ENCODE measurements at places on chromosomes 5 and 9.

DNA sequence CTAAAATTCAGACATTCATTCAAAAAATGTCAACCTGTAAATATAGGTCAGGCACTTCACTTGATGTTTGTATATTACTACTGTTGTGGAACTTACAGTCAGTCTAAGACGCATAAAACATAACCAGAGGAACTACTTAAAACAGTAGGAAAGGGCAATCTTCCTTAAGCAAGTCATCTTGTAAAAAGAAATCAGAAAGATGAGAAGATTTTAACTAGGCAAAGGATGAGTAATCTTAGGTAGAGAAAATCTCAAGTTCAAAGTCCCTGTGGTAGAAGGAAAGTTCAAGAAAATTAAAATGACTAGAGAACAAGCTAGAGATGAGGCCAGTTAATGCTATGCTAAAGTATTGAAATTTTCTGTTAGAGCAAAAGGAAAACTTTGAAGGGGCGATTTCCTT, 152.4 kb downstream of the RAPGEF6 start:
- DNase-seq, result no peak

GRCh38 chr9:136771907-136772415, 7.6 kb upstream of the LCN15 start:
- no peak for DNase-seq

- no peak for DNase-seq
Observed at GRCh38 chr5:93611976-93612854, 29.2 kb downstream of the NR2F1 start.

GRCh38 chr9:93965830-93966577, 10.8 kb upstream of the BARX1 start:
- DNase-seq, result no peak

- no peak for DNase-seq
Observed at GRCh38 chr5:167936022-167936421, 355.4 kb upstream of the WWC1 start.

DNA sequence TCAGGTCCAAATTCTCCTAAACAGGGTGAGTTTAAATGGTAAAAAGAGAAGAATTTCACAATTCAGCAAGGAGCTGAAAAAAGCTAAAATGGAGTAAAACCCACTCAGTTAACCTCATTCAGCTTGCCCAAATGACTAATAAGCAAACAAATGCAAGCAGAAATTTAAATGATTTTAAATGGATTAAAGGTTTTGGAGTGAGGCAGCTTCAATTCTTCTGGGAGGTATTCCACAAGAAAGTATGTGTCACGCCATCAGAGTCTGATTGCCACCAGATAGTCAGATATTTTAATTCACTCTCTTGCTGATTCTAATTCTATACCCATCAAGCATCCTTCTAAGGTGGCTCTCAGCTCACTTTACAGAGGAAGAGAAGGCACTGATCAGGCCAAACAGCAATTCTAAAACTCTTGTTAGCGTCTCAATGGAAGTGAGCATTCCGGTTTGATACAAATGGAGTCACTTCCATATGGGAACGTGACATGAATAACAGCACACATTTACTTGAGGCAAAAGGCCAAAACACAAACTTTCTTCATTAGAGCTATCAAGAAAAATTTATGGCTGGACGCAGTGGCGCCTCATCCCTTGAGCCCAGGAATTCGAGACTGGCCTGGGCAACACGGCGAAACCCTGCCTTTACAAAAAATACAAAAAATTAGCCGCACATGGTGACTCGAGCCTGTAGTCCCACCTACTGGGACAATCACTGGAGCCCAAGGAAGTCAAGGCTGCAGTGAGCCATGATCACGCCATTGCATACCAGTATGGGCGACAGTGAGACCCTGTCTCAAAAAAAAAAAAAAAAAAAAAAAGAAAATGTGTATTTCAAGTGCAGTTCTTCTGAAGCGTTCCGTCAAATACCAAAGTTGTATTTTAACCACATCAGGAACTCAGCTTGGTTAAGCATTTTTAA, 2.0 kb downstream of the CLK4 start:
- DNase-seq, result no peak

- no peak for DNase-seq
Observed at GRCh38 chr5:133669472-133669871, 57.1 kb upstream of the FSTL4 start.

- DNase-seq, result no peak
Observed at GRCh38 chr9:11016081-11016480, 403.3 kb upstream of the PTPRD start.

DNA sequence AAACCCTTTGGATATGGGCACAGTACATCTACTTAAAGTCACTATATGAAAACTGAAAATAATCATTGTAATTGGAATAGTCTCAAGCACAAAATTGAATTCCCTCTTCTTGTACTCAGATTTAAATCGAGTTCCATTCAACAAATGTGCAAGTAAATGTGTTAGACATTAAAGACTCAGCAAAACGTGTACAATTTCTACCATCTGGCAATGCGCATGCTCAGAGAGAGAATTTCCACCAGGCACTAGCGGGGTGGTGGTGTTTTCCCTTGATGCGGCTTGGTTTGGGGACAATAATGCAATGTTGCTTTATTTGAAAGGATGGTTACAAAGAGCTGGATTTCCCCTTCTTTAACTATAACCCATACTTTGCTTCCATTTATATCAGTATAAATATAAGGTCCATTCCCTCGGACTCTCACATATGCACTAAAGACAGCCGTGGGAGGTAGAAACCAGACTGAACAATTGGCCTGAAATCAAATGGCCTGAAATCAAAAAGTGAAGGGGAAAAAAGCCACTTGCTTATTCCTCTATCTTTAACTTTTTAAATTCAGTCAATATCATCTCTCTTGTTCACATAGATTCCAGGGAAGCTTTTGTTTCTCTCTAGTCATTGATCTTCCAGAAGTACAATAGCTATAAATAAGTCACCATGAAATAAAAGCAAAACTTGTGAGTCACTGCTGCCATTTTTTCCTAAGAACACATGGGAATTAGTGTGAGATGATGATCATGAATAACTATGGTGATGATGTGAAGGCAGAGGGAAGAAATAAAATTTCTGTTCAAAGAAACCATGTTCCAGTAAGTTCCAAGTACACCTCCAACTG, 59.2 kb downstream of the ADAMTS12 start:
- DNase-seq, result no peak

GRCh38 chr5:55701462-55702103, 10.5 kb downstream of the SLC38A9 start:
- no peak for DNase-seq

- no peak for DNase-seq
Observed at GRCh38 chr5:42422656-42423280, 471 bp upstream of the GHR start.

- no peak for DNase-seq
Observed at GRCh38 chr9:113990975-113991471, 87.1 kb downstream of the AMBP start.

DNA sequence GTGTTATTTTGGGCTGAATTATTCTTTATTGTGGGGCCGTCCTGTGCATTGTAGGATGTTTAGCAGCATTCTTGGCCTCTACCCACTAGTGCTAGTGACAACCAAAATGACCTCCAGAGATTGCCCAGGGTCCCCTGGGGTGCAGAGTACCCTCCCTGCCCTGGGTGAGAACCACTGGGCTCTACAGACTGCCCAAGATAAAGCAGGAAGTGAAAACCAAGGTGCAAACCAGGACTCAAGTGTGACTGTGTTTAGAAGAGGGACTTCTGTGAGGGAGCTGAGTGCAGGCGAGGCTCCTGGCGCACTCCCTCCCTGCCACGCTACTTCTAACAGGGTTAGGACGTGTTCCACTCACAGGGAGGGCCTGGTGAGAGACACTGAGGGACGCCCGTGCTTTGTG, 41.6 kb downstream of the USP20 start:
- DNase-seq, result no peak

DNA sequence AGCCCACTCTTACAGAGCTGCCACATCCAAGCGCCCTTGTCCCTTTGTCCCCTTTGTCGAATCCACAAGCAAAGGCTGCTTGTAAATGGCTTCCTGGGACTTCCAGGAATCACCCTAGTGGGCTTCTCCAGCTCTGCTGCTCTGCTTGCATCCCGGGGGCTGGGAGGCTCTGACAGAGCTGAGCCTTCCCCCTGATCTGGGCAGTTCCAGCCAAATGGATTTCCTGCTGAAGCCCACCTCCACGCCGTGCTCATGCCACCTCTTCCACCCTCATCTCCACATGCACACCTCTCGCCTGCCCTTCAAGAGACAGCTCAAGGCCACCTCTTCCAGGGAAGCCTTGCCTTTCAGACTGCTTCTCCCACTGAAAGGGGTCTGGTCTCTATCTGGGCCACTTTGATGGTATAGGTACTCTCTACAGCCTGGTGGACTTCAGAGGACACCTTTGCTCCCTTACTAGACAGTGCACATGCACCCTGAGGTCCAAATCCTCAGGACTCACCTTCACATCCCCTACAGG, 106.2 kb downstream of the LHFPL2 start:
- DNase-seq, result no peak

DNA sequence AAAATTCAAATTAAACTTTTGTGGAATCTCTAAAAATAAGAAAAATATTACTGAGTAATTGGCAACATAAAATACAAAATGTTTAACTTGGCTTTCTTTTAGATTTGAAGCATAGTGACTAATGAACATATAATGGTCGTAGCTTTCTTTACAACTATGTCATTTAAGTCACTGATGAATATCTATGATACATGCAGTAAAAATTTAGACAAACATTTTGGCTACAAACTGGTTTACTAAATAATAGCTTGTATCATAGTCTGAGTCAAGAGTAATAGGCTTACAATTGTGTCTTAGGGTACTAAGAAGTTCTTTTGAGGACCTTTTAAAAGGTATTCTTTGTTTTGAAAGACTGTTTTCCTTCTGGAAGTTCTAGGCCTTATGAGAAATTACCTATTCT, 2.0 kb upstream of the APC start:
- no peak for DNase-seq

DNA sequence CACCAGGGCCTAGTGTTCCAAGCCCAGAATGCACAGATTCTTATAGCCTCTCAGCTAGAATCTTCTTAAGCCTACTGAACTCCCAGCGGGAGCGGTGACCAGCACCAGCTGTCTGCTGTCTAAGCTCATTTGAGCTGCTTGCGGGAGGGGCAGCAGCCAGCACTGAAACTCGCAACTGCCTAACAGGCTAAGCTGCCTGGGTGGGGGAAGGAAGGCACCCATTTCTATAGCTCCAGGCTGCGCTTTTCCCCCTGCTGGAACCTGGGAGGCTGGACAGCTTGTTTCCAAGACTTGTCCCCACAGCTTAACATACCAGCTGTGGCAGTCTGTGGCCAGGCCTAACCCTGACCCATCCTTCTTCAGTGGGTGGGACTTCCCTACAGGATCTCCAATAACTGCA, 512.9 kb downstream of the EFNA5 start:
- no peak for DNase-seq

DNA sequence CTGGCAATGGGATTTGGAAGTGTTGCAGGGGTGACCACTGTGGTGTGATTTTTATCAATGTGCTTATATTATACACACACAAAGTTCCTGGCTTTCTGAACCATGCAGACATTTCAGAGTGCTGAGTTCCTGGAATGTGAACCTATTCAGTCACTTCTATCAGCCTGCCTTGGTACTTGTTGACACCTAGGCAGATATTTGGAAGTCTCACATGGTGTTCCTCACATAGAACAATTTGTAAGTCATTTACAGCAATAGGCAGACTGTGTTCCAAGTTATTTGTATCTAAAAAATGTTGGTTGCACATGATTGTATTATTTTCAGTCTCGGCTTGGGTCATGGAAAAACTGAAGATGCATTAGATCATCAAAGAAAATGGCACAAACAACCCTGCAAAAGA, 182.2 kb downstream of the SREK1 start:
- DNase-seq, result no peak

DNA sequence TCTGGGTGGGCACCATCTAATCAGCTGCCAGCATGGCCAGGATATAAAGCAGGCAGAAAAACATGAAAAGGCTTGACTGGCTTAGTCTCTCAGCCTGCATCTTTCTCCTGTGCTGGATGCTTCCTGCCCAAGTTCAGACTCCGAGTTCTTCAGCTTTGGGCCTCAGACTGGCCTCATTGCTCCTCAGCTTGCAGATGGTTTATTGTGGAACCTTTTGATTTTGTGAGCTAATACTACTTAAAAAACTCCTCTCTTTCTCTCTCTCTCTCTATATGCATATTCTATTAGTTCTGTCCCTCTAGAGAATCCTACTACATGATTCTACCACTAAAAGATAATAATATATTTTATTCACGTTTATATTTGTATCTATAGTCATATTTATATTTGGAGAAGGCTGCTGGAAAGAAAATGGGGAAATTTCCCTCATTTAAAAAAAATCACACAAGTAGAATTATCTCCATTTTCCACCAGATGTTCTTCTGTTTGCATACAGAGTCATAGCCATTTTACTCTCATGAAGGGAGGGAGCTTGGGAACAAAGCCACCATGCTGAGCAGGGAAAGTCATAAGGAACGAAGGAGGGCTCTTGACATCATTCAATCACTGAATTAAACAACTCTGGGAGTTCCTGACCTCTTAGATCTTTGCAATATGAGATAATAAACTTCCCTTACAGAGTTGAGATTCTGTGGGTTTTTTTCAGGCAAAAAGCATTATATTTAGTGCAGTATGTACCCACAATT, 1137.4 kb upstream of the CDH18 start:
- no peak for DNase-seq

- no peak for DNase-seq
Observed at GRCh38 chr9:126876531-126876930, 16.1 kb downstream of the ZBTB34 start.

- no peak for DNase-seq
Observed at GRCh38 chr5:587403-587802, 24.7 kb upstream of the CEP72 start.

DNA sequence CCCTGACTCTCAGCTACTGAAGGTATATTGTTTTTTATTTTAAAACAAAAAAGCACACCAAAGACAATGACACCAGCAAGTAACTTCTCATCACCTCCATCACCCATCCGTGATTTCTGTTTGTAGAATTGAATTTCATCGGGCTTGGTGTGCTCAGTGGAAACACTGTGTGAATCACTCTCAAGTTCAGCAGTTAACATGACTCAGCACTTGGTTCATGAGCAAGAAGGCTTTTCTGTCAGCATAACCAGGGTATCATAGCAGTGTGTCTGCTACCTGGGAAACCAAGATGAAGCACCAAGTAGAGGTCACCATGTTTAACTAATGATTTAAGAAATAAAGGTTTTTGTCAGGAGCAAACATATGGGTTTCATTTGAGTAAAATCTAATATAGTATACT, 123.7 kb downstream of the INSYN2B start:
- DNase-seq, result no peak

DNA sequence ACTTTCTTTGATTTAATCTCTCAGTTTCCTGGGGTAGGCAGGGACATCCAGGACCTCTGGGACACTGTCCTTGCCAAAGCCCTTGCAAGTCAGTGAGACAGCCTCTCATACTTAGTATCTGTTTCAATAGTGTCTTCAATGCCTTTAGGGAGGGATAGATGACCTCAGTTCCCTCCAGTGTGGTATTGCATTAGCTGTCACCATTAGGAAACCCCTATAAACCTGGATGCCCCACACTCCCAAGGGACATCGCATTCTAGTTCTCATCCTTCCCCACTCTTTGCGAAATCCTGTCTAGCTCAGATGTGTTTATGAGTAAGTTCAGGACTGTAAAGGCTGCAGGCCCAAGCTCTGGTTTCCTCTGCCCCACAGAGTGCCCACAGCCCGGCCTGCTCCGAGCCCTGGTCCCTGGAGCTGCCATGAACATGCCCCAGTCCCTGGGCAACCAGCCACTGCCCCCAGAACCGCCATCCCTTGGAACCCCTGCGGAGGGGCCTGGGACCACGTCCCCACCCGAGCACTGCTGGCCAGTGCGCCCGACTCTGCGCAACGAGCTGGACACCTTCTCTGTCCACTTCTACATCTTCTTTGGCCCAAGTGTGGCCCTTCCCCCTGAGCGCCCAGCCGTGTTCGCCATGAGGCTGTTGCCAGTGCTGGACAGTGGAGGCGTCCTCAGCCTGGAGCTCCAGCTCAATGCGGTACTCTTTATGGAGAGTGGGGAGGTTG, 13.2 kb downstream of the TMEM8B start:
- DNase-seq, result no peak

Measured in stimulated activated CD4-positive, alpha-beta T cell treated with anti-CD3 and anti-CD28 coated beads, Interleukin-1b, Interleukin-23, amount 100 ng/mL, for 1 hour (primary cell).